ENCODE measurements at places on chromosomes 11 and 22.

GRCh38 chr11:117829369-117829725 is 4.8 kb upstream of the FXYD2 start:
- no peak for DNase-seq

DNA sequence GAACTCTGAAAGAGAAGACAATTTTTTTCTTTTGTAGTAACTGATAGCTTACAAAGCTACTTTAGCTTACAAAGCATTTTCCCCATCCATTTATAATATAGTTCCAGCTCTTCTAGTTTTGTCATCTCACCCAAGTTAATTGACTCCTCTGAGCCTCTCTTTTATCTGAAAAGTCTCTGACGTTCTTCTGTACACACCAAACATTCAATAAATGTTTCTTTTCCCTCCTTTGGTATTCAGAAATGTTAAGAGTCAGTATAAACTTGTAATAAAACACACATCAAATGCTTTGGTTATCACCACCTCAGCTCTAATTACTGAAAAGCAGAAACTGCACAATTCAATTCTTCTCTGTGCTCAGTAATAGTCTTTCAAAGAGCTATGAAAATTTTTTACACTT is 5.9 kb downstream of the CCDC90B start:
- no peak for DNase-seq

GRCh38 chr11:43789700-43790443 is 90.8 kb upstream of the ALKBH3 start:
- DNase-seq, result no peak

- DNase-seq, result no peak
These were observed 56.8 kb upstream of the GRIA4 start for GRCh38 chr11:105553025-105553424.

- DNase-seq, result peak; percentile 86
These were observed 176.4 kb downstream of the FAM181B start for GRCh38 chr11:82557274-82557673.

DNA sequence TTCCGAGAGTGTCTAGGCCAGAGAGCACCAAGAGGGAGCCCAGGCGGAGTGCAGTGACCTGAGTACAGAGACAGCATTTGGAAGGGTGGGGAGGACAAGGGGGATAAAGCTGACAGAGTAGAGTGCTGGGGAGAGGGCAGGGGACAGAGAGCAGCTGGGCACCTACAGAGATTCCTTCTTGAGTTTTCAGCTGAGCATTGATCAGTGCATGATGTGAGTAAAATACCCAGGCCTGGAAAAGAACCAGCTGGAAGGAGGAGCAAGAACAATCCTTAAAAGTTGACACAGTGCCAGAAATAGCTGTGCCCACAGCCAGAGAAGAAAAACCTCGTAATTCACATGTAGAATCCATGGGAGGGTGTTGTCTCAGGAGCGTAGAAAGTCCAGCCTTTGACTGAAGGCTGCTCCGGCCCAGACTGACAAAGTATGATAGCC is 33.9 kb upstream of the PANX2 start:
- no peak for DNase-seq

- DNase-seq, result no peak
These were observed 56.1 kb downstream of the HSD17B12 start for GRCh38 chr11:43736502-43737200.

GRCh38 chr22:22431271-22432220 is 77.0 kb downstream of the ZNF280B start:
- peak; percentile 63 for DNase-seq

GRCh38 chr11:118142809-118143208 is 9.8 kb downstream of the SCN4B start:
- DNase-seq, result no peak

GRCh38 chr11:57277845-57278720 is 41.0 kb upstream of the APLNR start:
- peak; percentile 60 for DNase-seq

DNA sequence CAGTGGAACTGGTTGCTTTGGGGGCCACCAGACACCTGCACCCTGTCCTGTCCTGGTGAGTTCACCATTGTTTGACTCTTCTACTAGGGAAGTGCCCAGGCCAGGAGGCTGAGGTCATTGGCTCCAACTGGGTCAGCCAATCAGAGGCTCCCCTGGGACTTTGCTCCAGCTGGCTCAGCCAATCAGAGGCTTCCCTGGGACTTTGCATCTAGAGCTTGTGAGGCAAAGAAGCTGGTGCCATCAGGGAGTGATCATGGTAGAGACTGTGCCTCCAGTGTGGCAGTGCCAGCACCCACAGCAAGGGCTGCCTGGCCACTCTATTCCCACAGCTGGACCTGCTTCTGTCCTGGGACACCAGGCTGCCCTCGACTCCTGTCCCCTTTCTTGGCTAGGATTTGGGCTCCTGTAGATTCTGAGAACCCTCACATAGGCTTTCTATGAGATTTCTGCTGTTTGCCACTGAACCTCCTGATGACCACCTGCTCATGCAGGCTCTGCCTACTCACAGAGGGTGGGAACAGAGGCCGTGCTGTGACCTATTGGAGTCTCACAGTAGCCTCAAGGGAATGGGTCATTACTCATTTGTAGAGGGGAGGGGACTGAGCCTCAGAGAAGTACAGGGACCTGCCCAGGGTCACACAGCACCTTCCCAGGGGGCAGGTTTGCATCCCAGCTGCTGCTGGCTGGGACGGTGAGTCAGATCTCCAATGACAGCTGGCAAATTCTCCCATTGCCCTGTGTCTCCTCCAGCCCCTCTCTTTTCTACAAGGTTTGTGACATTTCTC is 59.2 kb upstream of the SHISAL1 start:
- DNase-seq, result no peak

GRCh38 chr22:28792491-28793383 is 7.6 kb downstream of the XBP1 start:
- DNase-seq, result peak; percentile 73

- DNase-seq, result no peak
These were observed 4.4 kb upstream of the ZNF280B start for GRCh38 chr22:22512951-22513350.

DNA sequence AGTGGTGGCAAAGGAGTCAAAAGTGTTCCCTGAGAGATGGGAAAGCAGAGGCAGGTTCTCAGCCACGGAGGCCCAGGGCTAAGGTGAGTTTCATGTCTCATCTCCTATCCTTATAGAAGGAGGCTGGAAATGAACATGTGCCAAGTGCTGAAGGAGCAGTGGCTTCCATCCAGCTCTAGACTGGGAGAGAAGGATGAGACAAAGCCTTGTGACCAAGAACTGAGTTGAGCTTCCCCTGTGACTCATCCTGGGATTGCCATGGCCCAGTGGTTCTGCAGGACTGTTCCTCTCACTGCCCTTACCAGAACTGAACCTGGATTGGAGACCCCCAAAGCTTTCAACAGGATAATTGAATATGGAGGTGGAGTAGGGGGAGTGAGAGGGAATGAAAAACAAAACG is 16.7 kb upstream of the OR9Q1 start:
- no peak for DNase-seq

GRCh38 chr11:73176874-73177155 is 34.7 kb upstream of the FCHSD2 start:
- DNase-seq, result no peak

- no peak for DNase-seq
These were observed 33.3 kb upstream of the RAB1B start for GRCh38 chr11:66235141-66235540.

GRCh38 chr11:34438529-34439507 is at the start of gene CAT:
Gene CAT, plus strand, starts transcription at chr11:34438934. Its CDS starts 80 bp downstream, at chr11:34439014.
- DNase-seq, result peak; percentile 93
